ENCODE measurements at places on chromosomes 11 and 22. TPM values are rescaled to one million over a fixed set of nuclear protein-coding genes. Genes with fewer than 3 reads are reported as not detected.

Gene DRD2
- not detected for total RNA-seq

Gene ACRV1
- total RNA-seq, result not detected

Gene KCNK7
- 0.09 TPM for total RNA-seq

Gene KRTAP5-2
- not detected for total RNA-seq

Gene C1QTNF6
- 4.2 TPM for total RNA-seq

Gene TRIM49B
- total RNA-seq, result not detected

Gene UBASH3B
- 3.5 TPM for total RNA-seq

Gene VPREB1
- total RNA-seq, result not detected

Gene POU2AF2
- total RNA-seq, result not detected

Measured in fibroblast of the aortic adventitia (primary cell).